Dermis microvascular lymphatic vessel endothelial cell (primary cell): ENCODE measurements at places on chromosomes 2 and 18.

GRCh38 chr2:1979138-1979537, 234.8 kb upstream of the PXDN start:
- DNase-seq, result no peak

DNA sequence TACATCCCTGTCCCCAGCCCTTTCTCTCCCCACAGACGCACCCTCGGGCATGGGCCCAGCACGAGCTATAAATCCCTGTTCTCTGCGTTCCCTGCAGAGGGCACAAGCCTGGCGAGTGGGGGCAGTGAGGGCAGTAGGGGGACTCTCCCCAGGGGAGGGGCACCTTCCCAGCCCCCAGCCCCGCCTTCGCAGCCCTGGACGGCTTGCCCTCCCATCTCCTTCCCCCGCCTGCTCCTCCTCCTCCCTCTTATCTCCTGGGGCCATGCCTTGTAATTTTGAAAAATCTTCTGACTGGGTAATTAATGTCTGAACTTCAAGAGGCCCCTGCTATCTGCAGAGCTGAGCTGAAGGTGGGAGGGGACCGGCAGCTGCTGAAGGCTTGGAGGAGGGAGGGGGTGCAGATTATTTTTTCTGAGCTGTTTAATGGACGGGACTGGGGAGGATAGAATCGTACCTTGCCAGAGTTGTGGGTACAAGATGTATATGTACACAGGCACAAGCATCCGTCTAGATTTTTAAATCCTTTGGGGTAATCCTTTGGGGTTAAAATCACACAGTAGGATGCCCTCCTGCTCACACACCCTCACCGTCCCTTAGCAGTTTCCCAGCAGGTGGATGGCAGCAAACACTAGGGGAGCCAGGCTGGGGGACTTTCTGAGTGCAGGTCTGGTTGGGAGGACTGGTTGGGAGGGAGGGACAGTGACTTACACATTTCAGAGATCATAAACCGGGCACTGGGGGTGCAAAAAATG, 121.9 kb downstream of the SMAD7 start:
- DNase-seq, result no peak

DNA sequence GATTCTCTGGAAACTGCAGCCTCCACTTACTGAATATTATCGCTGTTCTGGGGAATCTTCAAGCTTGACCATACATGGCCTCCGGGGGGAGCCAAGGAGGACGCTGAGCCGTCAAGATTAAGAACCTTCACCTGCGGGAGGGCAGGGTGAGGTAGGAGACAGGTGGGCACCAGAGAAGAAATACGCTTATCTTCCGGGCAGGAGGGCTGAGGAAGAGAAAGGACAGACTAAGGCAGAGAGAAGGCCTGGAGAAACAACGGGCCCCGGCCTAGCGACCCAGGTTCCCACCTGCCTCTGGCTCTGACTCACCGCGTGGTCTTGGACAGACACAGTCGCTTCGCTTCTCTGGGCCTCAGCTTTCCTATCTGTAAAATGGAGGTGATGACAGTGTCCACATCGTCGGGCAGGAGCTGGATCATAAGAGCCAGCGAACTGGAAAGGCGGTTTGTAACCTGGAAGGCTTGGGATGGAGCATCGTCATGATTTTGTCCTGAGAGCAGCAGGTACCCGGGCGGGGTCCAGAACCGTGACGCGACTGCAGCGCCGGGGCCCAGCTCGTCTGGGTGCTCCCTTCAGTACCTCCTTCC, 659 bp downstream of the ZNF142 start:
- DNase-seq, result peak; percentile 53

DNA sequence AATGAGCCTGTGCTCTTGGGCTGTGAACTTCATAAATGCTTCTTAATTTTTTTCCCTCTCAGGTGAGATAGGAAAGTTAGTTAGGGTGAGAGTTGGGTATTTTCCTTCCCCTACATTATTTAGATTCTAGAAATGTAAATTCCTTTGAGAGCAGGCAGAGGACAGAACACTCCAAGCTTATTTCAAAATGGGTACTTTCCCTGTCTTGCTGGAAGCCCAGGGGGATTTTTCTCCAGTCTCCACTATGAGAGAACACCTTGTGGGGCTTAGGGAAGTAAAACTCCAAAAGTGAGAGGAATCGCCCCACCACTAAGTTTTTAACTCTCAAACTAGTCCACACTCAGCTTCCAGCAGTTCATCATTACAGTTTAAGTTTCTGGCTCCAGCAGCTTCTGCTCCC, 253.2 kb upstream of the CTAGE1 start:
- DNase-seq, result no peak

GRCh38 chr2:106205488-106205887, 11.4 kb upstream of the UXS1 start:
- no peak for DNase-seq

GRCh38 chr2:15674637-15675455, 83.2 kb downstream of the DDX1 start:
- DNase-seq, result no peak

DNA sequence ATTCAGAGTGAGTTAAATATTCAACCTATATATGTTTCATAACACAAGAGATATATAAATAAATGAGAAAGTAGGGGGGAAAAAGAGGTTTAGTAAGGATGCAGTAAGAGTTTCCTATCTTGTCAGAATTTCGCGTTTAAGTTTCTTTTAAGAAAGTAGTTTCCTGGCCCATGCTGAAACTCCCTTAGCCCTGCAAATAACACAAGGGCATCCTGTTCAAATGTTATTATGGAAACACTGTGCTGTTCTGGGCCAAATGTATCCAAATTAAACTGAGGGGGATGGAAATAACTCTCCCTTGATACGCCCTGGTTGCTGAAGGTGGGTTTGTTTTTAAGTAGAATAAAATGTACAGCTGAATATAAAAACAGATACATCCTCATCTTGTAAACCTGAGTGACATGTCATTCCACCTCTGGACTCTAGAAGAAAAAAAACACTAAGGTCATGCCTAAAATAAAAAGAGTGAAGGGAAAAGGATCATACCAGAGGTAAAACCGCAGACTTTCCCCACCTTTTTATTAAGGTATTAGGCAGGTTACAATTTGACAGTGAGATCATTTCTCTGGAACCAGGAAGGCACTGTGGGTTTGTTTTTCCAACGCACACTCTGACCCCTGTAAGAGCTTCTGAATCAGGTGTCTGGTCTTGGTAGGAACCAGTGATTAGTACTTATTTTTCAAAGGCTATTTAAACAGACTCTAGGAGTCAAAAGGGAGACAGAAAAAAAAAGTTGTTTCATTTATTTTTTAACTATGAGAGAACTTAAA, 16.7 kb downstream of the BCL2 start:
- no peak for DNase-seq

GRCh38 chr2:230947908-230948365, 22.9 kb upstream of the GPR55 start:
- no peak for DNase-seq

GRCh38 chr18:79964330-79965118, at the start of gene HSBP1L1:
Gene HSBP1L1, plus strand, starts transcription at chr18:79964643. Its CDS starts 93 bp downstream, at chr18:79964736.
- peak; percentile 56 for DNase-seq
